ENCODE measurements at places on chromosomes 4 and X. TPM values are rescaled to one million over a fixed set of nuclear protein-coding genes. Genes with fewer than 3 reads are reported as not detected.

MORF4L2 gene
- total RNA-seq: 156 TPM

DNA sequence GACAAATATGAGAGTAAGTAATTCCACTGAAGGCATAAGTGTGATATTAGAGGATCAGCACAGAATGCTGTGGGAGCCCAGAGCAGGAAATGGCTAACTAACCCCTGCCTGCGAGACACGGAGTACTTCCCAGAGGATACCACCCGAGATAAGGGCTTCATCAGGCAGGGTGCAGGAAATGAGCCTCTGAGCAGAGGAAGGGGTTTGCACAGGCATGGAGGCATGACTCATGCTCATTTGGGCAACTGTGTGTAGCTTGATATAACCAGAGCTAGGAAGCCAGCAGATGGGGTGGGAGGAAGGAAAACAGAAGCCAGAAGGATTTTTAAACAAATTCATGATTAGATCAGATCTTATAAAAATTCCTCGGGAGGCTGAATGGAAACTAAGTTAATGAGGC is 70.0 kb upstream of the TSPAN5 start:
- no peak overlapping the region for H3K27ac ChIP-seq
- no peaks in the 10 kb centered on the region for H3K36me3 ChIP-seq
- no peaks in the 10 kb centered on the region for H3K27me3 ChIP-seq
- DNase-seq: no peak

ADAM29 gene
- not detected for total RNA-seq

DNA sequence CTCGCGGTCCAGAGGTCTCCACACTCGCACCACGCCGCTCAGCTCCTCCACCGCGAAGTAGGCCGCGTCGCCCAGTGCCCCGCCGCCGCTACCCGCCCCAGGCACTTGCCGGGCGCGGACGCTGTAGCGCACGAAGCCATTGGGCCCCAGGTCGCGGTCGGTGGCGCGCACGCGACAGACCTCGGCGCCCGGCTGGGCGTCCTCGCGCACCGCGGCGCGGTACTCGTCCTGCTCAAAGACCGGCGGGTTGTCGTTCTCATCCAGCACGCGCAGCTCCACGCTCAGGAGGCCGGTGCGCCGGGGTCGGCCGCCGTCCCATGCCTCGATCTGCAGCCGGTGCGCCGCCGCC is 1.4 kb downstream of the DCHS2 start:
- no peak for DNase-seq
- no peak overlapping the region for H3K27ac ChIP-seq
- peaks cover 99% of the 10 kb centered on the region for H3K27me3 ChIP-seq
- H3K36me3 ChIP-seq: no peaks in the 10 kb centered on the region

SLBP gene
- total RNA-seq: 11.7 TPM

DNA sequence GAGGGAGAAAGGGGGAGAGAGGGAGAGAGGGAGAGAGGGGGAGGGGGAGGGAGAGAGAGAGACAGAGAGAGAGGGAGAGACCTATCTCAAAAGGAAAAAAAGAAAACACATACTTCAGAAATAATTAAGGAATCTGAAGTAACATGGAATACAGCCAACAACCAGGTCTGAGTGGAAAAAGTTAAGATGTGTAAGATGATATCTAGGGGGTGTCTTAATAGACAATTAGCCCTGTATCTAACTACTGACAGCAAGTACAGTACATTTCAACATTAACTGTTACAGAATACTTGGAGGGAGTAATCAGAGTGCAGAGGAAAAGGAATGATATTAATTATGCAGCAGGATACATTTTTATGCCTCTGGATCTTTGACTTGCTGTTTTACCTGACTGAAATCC is 22.4 kb downstream of the NUP54 start:
- DNase-seq: no peak
- H3K36me3 ChIP-seq: peaks cover 69% of the 10 kb centered on the region
- no peak overlapping the region for H3K27ac ChIP-seq
- no peaks in the 10 kb centered on the region for H3K27me3 ChIP-seq
- no peak overlapping the region for H3K4me3 ChIP-seq
- H3K4me1 ChIP-seq: no peaks in the 10 kb centered on the region

DNA sequence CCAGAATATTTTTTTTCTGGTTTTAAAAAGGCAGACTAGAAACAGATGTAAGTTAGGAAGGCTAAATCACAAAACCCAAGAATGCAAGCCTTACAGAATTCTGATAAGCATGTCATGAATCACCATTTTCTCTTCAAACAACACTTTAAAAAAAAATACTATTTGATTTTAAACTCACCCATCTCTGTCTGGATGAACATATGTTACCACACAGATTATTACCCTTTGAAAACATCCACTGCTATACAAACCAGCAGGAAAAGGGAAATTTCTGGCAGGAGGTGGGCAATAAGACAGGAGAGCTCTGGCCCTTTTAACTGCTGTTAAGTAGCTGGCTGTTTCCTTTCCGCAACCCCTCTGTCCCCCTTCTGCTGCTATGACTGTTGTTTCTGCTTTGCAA is 317.7 kb upstream of the NOCT start:
- H3K4me3 ChIP-seq: no peak overlapping the region
- no peaks in the 10 kb centered on the region for H3K4me1 ChIP-seq
- no peak overlapping the region for H3K27ac ChIP-seq

- no peak for DNase-seq
Observed at GRCh38 chrX:149313871-149314371, 191.2 kb downstream of the IDS start.

DNA sequence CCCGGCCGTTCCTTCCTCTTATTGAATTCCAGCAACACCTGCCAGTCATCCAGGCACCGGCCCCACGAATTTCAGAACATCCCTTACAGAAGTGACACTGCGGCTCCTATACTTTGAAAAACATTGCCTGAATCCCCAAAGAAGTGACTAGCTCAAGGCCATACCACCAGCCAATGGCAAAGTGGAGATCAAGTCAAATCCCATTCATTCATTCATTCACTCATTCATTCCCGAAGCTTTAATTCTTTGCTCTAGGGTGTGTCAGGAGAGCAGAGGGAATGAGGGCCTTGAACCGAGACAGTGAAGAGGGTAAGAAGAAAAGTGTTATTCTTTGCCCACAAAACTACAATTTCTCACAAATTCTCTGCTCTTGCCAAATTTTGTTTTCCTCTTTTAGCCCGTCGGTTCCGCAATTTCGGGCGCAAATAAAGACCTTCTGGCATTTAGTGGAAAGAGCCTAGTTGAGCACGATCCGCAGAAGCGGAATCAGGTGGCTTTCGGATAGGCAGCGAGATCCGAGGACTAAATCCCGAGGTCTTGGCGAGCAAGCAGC is 824 bp upstream of the HMGB3 start:
- no peaks in the 10 kb centered on the region for H3K36me3 ChIP-seq
- no peaks in the 10 kb centered on the region for H3K27me3 ChIP-seq
- H3K27ac ChIP-seq: no peak overlapping the region
- no peak for DNase-seq

DNA sequence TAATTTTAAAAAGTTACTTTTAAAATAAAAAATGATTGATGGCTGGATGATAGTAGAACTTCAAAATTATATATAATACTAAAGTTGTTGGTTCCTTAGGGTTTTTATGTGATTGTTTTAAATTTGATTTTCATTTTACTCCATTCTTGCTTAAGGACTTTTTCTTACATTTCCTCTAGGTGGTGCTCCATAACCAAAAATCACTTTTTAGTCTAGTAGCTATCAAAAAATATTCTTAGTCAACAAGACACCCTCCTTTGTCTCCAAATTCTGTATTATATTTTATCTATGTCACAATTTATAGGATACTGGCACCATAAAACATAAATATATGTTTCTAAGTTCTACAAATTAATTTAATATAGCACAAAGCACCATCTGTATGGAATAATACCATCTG is 67.2 kb upstream of the BRWD3 start:
- H3K4me1 ChIP-seq: no peaks in the 10 kb centered on the region
- no peak for DNase-seq
- H3K27ac ChIP-seq: no peak overlapping the region
- no peak overlapping the region for H3K4me3 ChIP-seq

- DNase-seq: no peak
- peaks cover 8% of the 10 kb centered on the region for H3K4me1 ChIP-seq
- H3K4me3 ChIP-seq: no peak overlapping the region
- H3K36me3 ChIP-seq: no peaks in the 10 kb centered on the region
- no peaks in the 10 kb centered on the region for H3K27me3 ChIP-seq
Observed at GRCh38 chr4:76962406-76963130, 13.0 kb downstream of the SEPTIN11 start.

DNA sequence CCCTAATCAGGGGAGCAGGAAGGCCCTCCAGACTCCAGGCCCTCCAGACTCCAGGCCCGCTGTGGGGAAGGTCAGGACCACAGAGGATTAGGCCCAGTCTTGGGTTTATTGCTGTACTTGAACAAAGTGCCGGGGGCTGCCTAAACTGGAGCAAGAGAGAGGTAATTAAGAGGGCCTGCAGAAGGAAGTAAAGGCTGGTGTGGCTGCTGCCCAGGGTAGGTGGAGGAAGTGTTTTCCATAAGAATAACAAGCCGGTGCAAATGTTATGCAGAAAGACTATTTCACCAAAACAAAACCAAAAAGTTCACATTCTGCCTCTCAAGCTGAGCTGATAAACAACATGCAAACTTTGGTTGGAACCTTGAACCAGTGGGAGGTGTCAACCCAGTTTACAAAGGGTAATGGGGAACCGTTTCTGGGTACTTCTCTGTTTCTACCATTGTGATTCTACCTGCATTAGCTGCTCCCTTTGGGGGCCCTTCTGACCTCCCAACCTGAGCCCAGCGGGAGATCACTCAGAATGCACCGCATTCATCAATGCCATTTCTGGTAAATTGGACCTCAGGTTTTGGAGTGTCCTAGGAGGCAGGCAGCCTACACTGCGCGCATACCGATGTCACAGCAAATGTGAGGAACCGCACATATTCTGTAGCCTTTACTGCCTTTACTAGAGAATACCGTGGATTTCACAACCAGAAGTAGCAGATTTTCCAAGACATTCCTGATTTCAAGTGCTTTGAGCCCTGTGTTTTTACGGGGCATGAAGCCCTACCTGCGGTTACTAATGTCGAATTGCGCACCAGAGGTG is 59.7 kb upstream of the BCOR start:
- peak overlapping the region; percentile 65 for H3K4me3 ChIP-seq
- DNase-seq: no peak
- peaks cover 10% of the 10 kb centered on the region for H3K4me1 ChIP-seq
- peak overlapping the region; percentile 81 for H3K27ac ChIP-seq
- H3K36me3 ChIP-seq: no peaks in the 10 kb centered on the region

DIPK2B gene
- 13.2 TPM for total RNA-seq

DNA sequence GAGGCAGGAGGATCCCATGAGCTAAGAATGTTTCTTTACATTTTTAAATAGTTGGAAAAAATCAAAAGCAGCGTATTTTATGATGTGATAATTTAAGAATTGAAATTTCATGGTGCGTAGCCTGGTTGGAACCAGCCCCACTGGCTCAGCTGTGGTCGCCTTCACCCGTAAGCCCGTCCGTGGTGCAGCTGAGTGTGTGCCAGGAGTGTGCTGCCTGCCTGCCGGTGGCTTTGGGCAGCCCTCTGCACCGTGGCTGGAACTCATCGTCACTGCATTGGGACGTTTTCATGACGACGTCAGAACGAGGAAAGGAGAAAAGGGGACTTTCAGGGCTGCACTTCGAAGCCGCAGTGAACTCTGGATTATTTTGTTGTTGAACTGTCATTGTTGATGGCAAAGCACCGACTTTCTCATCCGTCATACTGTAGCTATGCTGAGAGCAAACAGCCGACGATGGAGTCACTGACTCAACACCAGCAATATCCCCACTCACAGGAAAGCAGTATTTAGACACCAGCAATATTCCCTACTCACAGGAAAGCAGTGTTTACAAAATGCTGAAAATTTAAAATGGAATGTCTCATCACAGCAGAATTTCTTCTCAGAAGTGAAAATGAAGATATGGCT is 35.1 kb downstream of the PCGF3 start:
- no peaks in the 10 kb centered on the region for H3K4me1 ChIP-seq
- H3K27ac ChIP-seq: no peak overlapping the region
- DNase-seq: no peak
- H3K36me3 ChIP-seq: peaks cover 57% of the 10 kb centered on the region
- H3K27me3 ChIP-seq: no peaks in the 10 kb centered on the region

TEX11 gene
- not detected for total RNA-seq

DNA sequence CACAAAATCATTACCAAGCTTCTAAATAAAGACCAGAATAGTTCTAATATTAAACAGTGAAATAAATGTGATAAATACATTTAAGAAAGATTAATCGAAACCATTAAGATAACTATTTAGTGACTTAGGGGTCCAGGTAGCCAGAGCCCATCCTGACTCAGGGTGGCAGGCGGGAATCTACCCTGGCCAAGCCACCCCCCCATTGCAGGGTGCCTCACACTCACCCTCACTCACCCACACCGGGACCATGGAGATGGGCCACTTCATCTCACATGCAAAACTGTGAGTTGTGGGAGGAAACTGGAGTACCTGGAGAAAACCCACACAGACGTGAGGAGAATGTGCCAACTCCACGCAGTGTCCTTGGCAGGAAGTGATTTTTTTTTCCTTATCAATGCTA is 237.6 kb upstream of the HAND2 start:
- no peak overlapping the region for H3K27ac ChIP-seq
- H3K4me1 ChIP-seq: no peaks in the 10 kb centered on the region
- no peaks in the 10 kb centered on the region for H3K36me3 ChIP-seq
- no peak overlapping the region for H3K4me3 ChIP-seq
